Epithelial cell of esophagus (primary cell): ENCODE measurements at places on chromosomes 5 and 9.
A peak's percentile ranks its signal among the peaks of the same experiment; 100 is the strongest.

- peak; percentile 77 for DNase-seq
Measured at GRCh38 chr5:113147101-113147508, 170.5 kb downstream of the DCP2 start.

DNA sequence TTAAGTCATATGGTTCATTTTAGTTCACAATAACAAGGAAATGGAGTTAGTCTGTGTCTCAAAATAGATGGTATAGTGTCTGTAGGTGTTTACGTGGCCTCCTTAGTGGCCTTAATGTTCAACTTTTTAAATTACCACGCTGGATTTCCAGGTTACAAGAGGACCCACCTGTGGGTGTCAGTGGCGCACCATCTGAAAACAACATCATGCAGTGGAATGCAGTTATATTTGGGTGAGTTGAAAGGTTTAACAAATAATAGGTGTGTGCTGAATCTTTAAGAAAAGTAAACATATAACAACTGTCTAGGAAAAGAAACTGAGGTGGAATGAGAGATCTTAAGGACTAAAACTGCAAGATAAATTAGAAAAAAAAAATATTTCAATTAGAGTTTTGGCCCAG is 2.9 kb downstream of the UBE2B start:
- peak; percentile 14 for DNase-seq

- DNase-seq, result peak; percentile 91
Measured at GRCh38 chr9:120477534-120478001, 102.4 kb downstream of the CDK5RAP2 start.

DNA sequence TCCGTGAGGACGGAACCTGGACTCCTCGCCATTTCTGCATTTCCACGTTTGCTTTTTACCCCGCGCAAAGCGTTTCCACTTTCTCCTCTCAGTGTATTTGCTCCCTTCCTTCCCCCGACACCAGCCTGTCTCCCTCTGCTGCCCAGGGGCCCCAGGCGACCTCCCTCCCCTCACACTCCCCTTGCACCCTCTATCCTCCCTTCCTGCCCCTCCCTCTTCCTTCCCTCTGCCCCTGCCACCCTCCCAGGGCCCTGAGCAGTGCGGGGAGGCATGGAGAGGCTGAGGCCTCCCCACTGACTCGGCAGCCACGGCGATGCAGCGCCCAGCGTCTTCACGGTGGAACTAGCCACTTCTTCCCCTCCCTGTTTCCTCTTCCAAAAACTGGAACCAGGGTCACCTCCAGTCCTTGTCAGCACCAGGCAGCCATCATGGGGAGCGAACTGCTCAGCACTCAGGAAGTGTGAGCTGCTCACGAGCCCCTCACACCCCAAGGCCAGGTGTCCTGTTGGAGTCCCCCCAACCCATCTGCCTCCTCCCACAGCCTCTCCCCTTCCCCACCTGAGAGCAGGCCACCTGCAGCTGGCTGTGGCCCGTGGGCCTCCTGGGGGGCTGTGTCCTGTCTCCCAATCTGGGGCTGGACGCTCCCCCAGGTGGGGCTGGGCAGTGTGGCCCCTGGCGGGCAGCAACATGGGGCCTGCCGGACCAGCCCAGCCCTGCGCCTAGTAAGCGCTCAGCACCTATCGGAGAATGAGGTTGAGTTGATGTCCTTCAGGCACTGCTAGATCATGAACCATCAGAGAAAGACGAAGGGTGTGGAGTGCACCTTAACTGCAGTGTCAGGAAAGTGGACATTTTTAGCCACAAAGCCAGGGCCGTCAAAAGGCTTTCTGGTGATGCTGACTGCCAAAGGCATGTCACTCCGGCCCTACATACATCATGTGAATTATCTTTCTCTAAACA is 17.5 kb downstream of the UBE2QL1 start:
- DNase-seq, result no peak

- DNase-seq, result peak; percentile 45
Measured at GRCh38 chr9:129962889-129963703, 79.9 kb downstream of the FNBP1 start.

- peak; percentile 75 for DNase-seq
Measured at GRCh38 chr5:38600329-38601045, 44.0 kb upstream of the LIFR start.

DNA sequence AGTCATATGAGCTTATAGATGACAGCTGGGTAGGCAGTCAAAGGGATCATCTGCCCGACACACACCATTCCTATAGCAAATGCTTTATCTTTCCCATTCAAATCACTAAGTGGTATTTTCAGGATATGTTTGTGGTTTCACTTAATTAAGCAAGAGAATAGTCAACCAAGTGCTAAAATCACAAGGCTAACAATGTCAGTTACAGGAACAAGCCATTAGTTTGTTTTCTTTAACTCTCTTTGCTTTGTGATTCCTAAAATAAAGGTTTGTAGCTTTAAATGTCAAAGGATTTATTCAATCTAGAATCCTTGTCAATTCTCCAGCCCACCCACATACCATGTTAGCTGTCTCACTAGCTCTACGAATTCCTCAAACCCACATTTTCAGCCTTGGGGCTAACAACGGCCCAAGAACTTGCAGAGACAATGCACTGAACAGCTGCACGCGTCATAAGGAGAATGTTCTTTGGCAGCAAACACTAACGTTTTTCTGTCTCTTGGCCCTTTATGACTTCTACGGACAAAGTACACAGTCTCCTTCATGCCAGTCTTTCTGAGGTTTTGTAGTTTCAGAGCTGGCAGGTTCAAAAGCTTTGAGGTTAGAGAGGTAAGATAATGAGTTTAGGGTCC is 56.6 kb downstream of the ELAVL2 start:
- peak; percentile 98 for DNase-seq

DNA sequence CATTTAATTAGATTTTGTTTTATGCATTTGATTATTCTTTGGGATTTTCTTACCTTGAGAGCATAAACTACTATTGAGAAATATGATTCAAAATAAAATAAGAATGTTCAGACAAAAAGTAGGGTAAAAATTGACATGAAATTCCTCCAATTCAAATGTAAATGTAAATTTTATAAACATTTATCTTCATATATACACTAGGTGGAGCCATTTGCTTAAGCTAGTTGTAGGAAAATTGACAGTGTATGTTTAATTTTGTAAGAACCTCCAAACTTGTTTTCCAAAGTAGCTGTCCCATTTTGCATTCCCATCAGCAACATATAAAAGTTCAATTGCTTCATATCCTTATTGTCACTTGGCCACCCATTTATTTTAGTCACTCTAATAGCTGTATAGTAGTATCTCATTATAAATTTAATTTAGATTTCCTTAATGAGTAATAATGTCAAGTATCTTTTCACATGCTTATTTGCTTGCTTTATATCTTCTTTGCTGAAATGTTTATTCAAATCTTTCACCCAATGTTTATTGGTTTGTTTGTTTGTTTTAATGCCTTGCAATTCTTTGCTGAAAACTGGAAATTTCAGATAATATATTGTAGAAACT is 37.6 kb upstream of the SLCO6A1 start:
- DNase-seq, result peak; percentile 11

GRCh38 chr9:27940535-27940934 is 367.3 kb upstream of the C9orf72 start:
- DNase-seq, result no peak
